AG08395 (cell line): ENCODE measurements at places on chromosomes 12 and 14.

DNA sequence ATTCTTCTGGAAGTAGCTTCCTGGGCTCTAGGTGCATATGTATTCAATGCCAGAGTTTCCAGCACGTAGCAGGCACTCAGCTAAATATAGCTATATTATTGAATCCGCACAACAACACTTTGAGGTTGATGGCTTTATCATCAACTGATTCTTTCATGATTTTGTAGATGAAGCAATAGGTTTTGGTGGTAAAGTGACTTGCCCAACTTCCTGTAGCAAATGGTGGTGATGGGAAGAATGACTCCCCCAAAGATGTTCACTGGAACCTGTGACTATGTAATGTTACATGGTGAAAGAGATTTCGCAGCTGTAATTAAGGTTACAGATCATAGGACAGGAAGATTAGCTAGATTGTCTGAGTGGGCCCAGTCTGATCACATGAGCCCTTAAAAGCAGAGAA is 3.2 kb downstream of the TDRD9 start:
- DNase-seq, result no peak

GRCh38 chr12:117450209-117450608 is 88.8 kb upstream of the NOS1 start:
- DNase-seq, result no peak

- no peak for DNase-seq
These were observed 2.9 kb downstream of the PRPF40B start for GRCh38 chr12:49626169-49626835.

DNA sequence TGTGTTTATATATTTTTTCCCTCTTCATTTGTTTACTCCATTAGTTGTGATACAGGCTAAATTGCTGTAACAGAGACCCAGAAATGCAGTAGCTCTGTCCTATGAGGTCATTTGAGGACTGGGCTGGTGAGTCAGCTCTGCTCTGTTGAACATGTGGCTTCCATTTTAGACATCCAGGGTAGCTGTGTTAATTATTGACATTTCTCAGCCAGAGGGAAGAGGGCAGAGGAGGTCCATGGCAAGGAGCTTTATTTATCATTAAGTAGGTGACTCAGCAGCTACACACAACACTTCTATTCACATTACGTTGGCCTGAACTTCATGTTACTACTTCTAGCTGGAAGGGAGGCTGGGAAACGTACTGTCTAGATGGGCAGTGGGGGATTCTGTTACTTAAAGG is 85.4 kb downstream of the PTCSC3 start:
- peak; percentile 89 for DNase-seq

- DNase-seq, result peak; percentile 24
These were observed 260.3 kb upstream of the E2F7 start for GRCh38 chr12:77325511-77326236.

DNA sequence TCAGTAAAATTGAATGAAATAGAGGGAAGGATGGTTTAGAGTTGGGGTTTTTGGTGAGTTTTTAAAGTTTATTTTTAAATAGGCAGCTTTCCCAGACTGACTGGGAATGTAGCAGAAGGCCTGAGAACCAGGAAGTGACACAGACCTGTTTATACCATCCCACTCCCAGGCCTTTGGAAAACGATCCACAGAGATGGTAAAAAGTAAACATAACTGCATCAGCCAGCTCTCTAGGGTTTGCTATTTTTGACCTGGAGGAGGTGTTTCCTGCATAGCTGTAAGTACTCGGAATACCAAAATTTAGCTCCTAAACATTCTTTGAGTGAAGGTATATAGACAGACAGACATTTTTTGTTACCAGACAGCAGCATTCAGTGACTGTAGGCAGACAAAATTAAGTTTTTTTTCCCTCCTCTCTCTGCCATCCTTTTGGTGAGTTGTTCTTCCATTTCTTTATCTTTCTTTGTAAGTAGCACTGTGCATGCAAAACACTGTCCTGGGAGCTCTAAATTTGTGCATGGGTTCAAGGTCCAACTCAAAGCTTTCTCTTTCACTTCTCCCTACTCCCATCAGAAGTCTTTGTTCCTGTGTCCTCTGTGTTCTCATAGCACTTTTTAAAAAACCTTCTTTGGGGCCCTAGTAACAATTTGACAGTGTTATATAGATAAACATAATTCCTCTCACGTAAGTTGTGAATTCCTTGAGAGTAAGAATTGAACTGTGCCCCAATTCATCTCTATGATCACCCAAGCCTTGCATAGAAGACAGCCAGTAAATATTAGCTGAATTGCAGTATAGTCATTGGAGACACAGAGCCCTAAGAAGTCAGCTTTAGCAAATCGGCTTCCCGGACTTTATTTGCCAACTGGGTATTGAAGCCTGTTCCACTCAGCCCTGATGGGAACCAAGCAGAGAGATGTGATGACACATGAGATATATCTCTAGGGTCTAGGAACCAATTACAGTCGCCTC is 37.4 kb downstream of the SUSD6 start:
- peak; percentile 59 for DNase-seq

DNA sequence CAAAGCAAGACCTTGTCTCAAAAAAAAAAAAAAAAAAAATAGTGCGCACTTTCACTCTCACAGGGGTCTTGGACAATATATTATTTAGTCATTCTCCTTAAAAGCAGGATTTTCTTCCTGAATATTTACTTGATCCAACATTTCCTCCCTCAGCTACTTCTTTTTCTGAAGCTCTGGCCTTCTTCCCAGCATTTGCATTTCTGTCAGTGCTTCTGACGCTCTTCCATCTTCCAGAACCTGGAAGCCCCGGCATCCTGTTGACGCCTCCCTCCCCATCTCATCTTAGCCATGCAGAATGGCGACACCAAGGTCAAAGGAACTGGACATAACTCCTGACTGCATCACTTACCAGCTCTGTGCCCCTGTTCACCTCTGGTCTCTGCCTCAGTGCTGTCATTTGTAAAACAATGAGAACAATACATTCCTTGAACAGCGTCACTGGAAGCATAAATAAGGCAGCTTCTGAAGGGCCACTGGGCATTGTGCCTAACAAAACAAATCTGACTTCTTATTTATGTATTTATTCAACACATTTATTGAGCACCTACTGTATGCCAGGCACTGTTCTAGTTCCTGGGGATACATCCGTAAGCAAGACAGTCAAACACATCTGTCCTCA is 90.9 kb upstream of the MDM1 start:
- DNase-seq, result no peak

DNA sequence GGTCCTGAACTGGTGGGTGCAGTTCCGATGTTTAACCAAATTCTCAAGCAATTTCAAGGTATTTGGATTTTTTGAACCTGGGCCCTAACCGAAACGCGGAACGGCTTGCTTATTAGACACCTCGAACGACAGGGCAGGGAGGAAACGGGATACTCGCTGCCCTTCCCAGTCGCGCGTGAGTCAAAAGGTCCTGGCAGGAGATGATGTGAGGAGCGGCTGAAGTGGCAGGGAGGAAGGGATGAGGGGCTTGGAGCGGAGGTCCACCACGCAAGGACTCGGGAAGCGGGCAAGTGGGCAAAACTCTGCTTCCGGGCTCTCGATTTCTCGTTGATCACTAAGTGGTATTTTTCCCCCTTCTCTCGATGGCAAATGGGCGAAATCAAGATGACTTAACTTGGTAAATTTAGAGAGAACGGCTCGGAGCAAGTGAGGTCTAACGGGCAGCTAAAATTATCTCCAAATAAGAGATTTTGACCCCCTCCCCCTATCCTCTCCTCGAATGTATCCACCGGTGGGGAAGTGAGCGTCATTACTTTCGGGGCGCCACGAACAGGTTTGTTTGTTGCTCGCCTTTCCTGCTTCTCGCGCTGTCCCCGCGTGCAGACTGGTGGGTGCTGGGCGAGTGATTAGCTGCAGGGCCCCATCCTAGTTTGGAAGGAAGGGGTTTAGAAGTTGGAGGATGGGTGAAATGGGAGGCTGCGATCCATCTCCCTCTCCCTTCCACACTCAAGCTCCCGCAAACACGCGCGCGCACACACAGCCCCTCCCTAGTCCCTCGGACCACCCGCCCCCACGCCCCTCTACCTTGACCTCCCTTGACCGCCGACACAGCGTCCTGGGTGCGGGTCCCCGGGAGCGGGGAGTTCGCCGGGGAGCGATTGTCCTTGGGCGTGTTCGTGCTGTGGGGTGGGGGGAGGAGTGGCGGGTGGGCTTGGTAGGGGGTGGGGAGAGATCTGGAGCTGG is 986 bp upstream of the NTF3 start:
- DNase-seq, result peak; percentile 57

GRCh38 chr12:6171409-6172015 is 28.7 kb upstream of the CD9 start:
- no peak for DNase-seq

DNA sequence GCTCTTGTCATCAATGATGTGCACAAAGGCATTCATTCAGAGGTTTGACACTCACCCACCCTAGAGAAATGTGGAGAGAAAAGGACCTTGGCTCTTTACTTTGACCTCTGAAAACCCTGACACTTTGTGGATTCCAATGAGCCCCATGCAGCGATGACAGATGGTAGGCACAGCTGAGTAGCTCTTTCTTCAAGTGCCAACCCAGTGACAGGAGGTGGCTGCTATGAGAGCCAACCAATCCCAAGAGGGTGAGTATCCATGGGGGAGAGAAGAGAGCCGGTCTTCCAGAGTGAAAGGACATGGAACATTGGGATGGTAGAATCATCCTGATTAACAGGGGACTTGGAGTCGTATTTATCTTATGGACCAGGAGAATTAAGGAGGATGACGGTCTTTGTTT is 17.8 kb downstream of the SLC8A3 start:
- DNase-seq, result no peak

- no peak for DNase-seq
These were observed 1.6 kb downstream of the DGKA start for GRCh38 chr12:55932551-55932910.

DNA sequence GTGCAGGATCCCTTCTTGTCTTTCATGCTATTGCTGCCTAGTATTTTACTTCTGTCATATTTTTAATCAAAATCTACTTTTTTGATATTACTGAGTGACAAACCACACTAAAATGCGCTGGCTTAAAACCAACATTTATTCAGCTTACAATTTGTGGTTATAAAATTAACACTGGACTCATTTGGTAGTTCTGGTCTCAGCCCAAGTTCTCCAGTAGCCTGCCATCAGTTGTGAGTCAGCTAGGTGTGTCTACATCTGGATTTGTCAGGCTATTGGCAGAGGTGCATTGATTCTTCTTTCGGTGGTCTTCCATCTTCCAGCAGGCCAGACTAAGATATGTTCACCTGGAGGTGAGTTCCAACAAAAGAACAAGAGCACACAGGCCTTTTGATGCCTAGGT is 765.1 kb upstream of the FBXO33 start:
- no peak for DNase-seq

DNA sequence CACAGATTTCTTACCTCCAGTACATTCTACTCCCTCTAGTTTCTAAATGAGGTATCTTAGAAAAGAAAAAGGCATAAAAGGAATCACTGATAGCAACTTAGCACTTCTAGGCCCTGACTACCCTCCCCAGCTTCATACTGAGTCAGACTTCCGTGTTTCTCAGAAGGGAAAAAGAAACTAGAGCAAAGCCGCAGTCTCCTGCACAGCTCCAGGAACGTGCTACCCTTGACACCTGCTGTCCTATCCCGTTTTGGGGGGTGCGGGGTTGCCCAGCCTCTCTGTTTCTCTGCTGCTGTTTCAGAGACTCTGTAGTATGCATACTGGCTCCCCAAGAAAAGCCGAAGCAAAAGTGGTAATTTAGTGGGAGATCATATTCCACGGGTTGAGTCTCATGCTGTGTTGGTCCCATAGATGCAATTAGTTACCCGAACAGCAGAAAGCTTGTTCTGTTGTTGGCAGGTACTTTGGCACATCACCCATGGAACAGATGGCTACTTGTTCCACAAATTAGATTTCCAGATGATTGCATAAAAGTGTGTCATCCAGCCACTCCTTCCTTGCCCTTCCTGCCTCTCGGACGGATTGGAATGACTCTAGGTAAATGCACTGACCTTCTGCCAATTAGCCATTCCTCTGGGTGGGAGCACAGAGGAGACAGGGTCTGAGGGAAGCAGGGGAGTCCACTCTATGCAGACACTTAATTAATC is 438.1 kb downstream of the FUT8 start:
- DNase-seq, result no peak

- no peak for DNase-seq
These were observed 23.8 kb upstream of the LTBP2 start for GRCh38 chr14:74635847-74636246.

DNA sequence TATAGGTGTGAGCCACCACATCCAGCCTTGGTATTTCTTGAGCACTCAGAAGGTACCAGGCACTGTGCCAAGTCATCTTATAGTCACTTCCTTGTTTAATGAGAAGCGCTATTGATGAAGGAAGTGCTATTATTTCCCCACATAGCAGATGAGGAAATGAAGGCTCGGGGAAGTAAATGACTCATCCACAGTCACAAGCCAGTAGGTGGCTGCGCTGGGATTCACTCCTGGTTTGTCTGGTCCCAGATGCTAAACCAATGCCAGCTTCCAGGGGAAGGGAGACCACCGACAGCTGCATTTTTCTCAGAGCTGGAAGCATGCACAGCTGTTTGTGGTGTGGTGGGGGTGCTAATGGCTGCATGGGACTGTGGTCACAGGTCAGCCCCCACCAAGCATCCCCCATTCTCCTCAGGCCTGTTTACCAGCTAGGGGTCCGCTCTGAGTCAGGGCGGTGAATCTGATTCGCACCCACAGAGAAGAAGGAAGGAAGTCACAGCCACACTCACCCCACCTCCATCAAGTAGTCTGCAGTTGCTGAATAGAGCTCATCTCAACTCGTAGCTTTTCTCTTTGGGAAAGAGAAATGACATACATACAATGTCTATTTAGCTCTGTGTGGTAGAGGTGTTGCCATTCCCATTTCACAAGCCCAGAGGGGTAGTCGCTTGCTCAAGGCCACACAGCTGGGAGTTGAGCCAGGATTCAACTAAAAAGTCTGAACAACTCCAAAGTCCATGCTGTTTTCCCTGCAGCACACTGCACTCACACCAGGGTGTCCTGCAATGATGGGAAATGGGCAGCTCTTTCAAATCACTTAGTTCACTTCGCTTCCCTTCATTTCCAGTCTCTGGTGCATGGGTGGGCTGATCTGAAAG is 6.3 kb upstream of the LTBP2 start:
- DNase-seq, result no peak

- DNase-seq, result no peak
These were observed 72.6 kb downstream of the C12orf75 start for GRCh38 chr12:105403095-105403494.

DNA sequence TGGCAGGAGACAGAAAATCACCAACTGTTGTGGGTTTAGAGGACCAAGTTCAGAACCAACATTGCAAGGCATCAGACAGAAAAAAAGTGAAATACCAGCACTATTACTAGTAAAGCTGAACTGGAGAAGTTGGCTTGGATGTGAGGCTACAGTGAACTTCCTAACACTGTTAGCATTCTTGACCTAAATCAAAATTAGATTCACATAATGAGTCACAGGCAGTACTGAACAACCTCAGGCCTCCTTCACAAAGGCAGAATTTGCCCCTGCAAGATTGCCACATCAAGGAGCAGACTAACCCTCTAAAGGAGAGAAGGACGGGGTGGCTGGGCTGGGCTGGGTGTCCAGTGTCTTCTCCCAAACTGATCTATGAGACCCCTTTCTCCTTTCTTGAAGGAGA is 539.7 kb downstream of the SNAPC1 start:
- peak; percentile 11 for DNase-seq

- DNase-seq, result no peak
These were observed 2.7 kb downstream of the APOLD1 start for GRCh38 chr12:12788131-12788530.
